ENCODE measurements at places on chromosomes 13 and 19.

DNA sequence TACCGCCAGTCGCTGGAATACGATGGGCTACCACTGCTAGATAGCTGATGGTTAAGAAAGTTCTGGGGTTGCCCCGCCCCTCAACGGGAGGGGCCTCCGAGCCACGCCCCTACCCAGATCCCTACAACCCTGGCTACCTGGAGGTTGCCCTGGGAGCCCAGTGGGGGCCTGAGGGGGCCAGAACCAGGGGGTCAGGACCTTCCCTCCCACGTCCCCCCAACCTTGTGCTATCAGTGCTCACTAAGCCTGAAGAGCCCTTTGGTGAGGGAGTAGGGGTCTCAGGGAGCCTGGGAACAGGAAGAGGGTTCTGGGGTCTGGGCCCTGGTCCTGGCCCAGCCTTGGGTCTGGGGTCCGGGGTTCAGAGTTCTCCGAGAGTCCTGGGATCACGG, 8.9 kb downstream of the OCEL1 start:
- DNase-seq: peak; percentile 74

- DNase-seq: no peak
Observed at GRCh38 chr13:28610996-28611395, 47.9 kb upstream of the POMP start.

DNA sequence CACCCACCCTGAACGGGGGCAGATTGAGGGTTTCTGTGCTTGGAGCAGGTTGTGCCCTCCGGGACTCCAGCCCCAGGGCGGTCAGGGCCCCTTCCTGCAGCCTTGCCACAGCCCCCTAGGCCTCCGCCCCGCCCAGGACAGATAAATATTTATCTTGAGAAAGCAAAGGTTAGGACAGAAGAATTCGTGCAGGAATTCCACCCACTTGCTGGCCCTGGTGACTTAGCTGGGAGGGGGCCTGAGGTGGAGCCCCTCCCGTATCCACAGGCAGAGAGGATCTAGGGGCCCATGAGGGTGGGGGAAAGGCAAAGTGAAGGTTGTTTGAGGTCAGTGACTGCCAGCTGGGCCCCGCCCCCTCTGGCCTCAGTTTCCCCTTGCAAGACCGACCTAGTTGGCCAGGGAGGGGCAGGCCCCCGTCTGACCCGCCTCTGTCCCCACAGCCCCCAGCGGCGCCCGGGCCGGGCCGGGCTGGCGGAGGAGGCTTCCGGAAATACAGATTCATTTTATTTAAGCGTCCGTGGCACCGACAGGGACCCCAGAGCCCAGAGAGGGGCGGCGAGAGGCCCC, 5.2 kb downstream of the MIDN start:
- no peak for DNase-seq

- DNase-seq: no peak
Observed at GRCh38 chr13:85799097-85799582, at the start of gene SLITRK6. Gene SLITRK6, minus strand, starts transcription at chr13:85799419. Its CDS starts 2,911 bp downstream, at chr13:85796508.

GRCh38 chr19:4597975-4598671, 38.6 kb upstream of the SEMA6B start:
- peak; percentile 48 for DNase-seq

GRCh38 chr13:50990065-50990817, 80.7 kb downstream of the RNASEH2B start:
- DNase-seq: no peak

DNA sequence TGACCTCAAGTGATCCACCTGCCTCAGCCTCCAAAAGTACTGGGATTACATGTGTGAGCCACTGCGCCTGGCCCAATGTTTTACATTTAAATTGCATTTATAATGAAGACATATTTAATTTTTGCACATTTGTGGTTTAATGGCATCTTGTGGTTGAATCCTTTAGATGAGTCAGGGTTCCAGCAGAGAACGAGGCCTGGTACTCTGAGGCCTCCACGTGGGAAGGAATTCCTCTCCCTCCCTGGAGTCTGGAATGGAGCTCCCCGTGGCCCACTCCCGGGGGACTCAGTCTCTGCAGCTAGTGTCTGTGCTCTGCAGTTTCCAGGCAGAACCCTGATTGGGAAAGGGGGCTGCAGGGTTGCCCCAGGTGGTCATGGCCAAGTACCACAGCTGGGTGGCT, 24.2 kb downstream of the ZFR2 start:
- DNase-seq: no peak

- DNase-seq: no peak
Observed at GRCh38 chr13:111493468-111493867, 173.0 kb downstream of the TEX29 start.

DNA sequence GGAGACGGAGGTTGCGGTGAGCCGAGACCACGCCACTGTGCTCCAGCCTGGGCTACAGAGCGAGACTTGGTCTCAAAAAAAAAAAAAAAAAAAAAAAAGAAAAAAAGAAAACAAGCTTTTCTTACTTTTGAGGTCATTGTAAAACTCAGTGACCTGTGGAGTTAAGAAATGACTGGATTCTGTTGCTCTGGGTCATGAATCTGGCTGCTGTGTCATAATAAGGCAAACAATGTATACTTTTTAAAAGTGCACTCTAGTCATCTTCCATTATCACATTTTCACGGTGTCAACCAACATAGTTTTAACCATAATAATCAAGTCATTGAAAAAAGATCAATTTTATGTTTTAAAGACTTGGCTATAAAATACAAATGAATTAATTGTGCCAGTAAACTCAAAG, 1186.6 kb downstream of the DIAPH3 start:
- no peak for DNase-seq

- no peak for DNase-seq
Observed at GRCh38 chr13:65594298-65594781, 1635.8 kb downstream of the PCDH9 start.

DNA sequence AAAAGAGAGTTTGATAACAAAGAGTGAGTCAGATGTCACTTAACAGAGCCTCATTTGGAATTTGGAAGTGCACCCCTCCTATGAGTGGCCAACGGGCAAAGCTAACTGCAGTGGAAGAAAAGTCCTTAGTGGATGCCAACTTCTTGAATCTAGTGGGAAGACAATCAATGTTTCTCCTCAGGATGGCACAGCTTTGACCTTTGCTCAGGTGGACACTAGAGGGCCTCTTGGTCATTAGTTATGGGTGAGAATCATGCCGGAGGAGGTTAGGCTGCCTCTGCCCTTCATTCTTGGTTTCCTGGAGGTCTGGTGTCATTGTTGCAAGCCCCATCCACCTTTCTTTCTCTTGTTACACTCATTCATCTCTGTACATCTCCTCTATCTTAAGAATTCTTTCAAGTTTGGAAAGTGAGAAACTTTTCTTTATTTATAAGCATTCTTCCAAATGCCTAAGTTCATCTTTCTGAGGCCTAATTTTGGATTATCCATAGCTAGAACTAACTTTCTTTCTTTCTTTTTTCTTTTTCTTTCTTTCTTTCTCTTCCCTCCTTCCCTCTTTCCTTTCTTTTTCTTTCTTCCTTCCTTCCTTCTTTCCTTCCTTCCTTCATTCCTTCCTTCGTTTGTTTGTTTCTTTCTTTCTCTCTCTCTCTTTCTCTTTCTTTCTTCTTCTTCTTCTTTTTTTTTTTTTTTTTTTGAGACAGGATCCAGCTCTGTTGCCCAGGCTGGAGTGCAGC, 327.2 kb upstream of the TSHZ3 start:
- no peak for DNase-seq

GRCh38 chr19:43806848-43807247, 4.6 kb upstream of the LYPD5 start:
- no peak for DNase-seq

GRCh38 chr19:56297010-56297409, 17.6 kb downstream of the ZSCAN5A start:
- no peak for DNase-seq

GRCh38 chr19:4007836-4008539, 452 bp downstream of the PIAS4 start:
- no peak for DNase-seq

DNA sequence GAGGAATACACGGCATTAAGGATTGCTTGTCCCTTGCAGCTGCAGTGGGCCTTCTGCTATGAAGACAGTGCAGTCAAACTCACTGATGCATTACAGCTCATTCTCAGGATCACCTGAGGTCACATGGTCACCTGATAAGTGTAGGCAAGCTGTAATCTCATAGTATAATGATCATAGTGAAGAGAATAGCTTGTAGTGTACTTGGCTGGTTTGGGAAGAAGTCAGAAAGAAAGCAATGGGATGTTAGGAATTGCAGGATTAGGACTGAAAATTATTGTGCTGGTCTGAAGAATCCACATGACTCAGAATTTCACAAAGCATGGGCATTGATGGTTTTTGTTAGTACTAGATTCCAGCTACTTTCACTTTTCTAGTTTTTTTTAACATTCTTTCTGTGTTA, 76.7 kb downstream of the MBNL2 start:
- DNase-seq: no peak

- no peak for DNase-seq
Observed at GRCh38 chr19:7953060-7953459, 9.6 kb upstream of the TIMM44 start.

DNA sequence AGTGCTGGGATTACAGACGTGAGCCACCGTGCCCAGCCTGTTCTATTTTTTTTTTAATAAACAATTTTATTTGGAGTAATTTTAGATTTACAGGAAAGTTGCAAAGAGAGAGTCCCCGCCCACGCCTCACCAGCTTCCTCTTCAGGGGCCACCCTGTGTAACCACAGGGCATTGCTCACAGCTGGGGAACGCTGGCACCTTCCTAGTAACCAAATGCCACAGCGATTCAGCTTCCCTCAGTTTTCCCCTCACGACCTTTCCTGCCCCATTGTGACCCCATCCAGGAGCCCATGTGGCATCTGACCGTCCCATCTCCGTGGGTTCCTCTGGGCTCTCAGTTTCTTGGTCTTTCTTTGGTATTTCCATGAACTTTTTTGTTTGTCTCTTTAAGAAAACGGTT, 83.9 kb downstream of the GNG7 start:
- DNase-seq: peak; percentile 80
